ENCODE measurements at places on chromosomes 11 and 22.
A peak's percentile ranks its signal among the peaks of the same experiment; 100 is the strongest.

DNA sequence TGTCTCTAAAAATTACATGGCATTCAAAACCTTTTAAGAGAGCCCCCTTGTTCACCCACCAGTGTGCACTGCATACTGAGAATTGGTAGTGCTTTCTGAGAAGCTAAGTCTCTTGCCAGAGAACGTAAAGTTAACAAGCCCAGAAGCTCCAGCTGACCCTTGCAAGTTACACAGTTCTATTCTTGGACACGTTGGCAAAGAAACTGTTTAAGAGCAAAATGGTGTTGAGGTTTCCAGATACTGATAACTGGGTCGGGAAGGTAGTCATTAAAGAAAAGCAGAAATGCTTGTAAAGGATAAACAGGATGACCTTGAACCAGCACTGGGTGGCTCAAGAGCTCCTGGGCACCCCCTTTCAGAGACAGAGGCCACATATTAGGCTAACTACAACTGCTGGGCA is 284.8 kb downstream of the CADM1 start:
- peak; percentile 23 for DNase-seq

DNA sequence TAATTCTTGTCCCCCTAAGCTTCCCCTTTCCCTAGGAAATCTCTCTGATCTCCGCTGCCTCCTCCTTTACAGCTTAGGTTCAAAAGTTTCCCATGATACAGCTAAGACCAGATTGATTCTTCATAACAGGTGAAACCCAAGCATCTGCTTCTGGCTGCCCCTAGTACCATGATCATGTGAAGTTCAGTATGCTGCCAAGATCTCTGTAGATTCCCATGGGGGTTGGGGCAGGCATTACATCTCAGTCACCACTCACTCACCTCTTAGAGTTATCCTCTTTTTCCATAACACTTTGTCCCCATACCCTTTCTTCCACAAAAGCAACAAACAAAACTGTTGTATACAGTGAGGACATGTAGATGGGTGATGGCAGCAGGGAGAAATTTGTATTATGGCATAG is 44.0 kb downstream of the RRP8 start:
- no peak for DNase-seq

- DNase-seq: peak; percentile 19
Observed at GRCh38 chr11:123405123-123405592, 24.9 kb upstream of the GRAMD1B start.

GRCh38 chr11:63912678-63913077 is 4.3 kb downstream of the RCOR2 start:
- DNase-seq: no peak

- no peak for DNase-seq
Observed at GRCh38 chr11:13119361-13119760, 110.2 kb downstream of the RASSF10 start.

GRCh38 chr11:123976770-123977560 is 616 bp downstream of the OR10S1 start:
- no peak for DNase-seq

DNA sequence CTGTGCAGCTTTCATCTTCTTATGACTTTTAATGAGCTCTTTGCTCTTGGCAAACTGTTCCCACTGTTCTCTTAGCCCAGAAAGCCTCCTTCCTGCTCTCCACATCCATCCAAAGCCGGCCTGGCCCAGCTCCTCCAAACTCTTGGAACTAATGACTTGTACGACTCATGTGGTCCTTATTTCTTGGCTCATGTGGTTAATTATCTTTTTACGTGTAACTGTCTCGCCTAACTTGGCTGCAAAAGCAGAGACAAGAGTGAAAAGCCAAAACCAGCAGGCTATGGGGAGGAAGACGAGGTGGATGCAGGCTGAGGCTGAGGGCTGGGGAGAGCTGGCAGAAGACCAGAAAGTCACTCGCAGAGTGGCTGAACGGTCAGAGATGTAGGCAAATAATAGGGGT is 5.5 kb downstream of the CSNK2A3 start:
- DNase-seq: peak; percentile 45

Measured in NCI-H69 (cell line).